ENCODE measurements at places on chromosomes 12 and 14. TPM values are rescaled to one million over a fixed set of nuclear protein-coding genes. Genes with fewer than 3 reads are reported as not detected.

PTHLH gene
- 3.7 TPM for total RNA-seq

TAS2R46 gene
- total RNA-seq, result 0.30 TPM

KDM5A gene
- 28.2 TPM for total RNA-seq

ART4 gene
- total RNA-seq, result 5.0 TPM

NOS1 gene
- total RNA-seq, result 0.22 TPM

GLI1 gene
- total RNA-seq, result 0.93 TPM

MAX gene
- 81.9 TPM for total RNA-seq

CCDC197 gene
- 1.2 TPM for total RNA-seq

TBC1D30 gene
- 0.77 TPM for total RNA-seq

TUBA1C gene
- total RNA-seq, result 35.0 TPM

EFS gene
- total RNA-seq, result 3.6 TPM

NRIP2 gene
- total RNA-seq, result 1.2 TPM

DEGS2 gene
- total RNA-seq, result not detected

TRIAP1 gene
- total RNA-seq, result 17.9 TPM

VCPKMT gene
- total RNA-seq, result 4.1 TPM

PRKCH gene
- total RNA-seq, result 18.4 TPM

KRT82 gene
- not detected for total RNA-seq

LRCOL1 gene
- total RNA-seq, result not detected

ITPR2 gene
- total RNA-seq, result 15.8 TPM

AQP2 gene
- total RNA-seq, result not detected

ADAM20 gene
- 0.27 TPM for total RNA-seq

SBNO1 gene
- 27.1 TPM for total RNA-seq

POLR3B gene
- total RNA-seq, result 8.5 TPM

LRP1-AS gene
- not detected for total RNA-seq

ISCU gene
- 560 TPM for total RNA-seq

INHBE gene
- total RNA-seq, result not detected

NID2 gene
- 35.2 TPM for total RNA-seq

TOMM20L gene
- total RNA-seq, result not detected

ZFHX2 gene
- total RNA-seq, result 0.74 TPM

KRT73 gene
- total RNA-seq, result not detected

TSHR gene
- total RNA-seq, result not detected

LMNTD1 gene
- total RNA-seq, result not detected

PRH2 gene
- not detected for total RNA-seq

RNASE2 gene
- 1.3 TPM for total RNA-seq

SERPINA1 gene
- 4.4 TPM for total RNA-seq

KRT85 gene
- not detected for total RNA-seq

SMAGP gene
- 3.3 TPM for total RNA-seq

RDH16 gene
- total RNA-seq, result 0.19 TPM

SRRM4 gene
- 0.19 TPM for total RNA-seq

TSPAN19 gene
- total RNA-seq, result 0.33 TPM

PITPNM2 gene
- total RNA-seq, result 18.4 TPM

LRP10 gene
- total RNA-seq, result 48.3 TPM
